Activated naive CD8-positive, alpha-beta T cell treated with anti-CD3 and anti-CD28 coated beads, Interleukin-2, amount 10 ng/mL, durations not matched to agents 7 days and 5 days (primary cell): ENCODE measurements at places on chromosomes 1 and 21. TPM values are rescaled to one million over a fixed set of nuclear protein-coding genes. Genes with fewer than 3 reads are reported as not detected.

The MTOR gene
- 40.7 TPM for total RNA-seq

The DPYD gene
- total RNA-seq = 42.3 TPM

The PIP5K1A gene
- 59.4 TPM for total RNA-seq

The CFAP45 gene
- total RNA-seq = 1.3 TPM

The HES4 gene
- total RNA-seq = 0.60 TPM

The SPATA46 gene
- not detected for total RNA-seq

The CRYAA gene
- not detected for total RNA-seq

The CR1L gene
- not detected for total RNA-seq

The EXOSC10 gene
- 89.1 TPM for total RNA-seq

The SHISAL2A gene
- 27.9 TPM for total RNA-seq

The EPS15 gene
- total RNA-seq = 75.7 TPM

The USP24 gene
- total RNA-seq = 53.8 TPM

The CELA2A gene
- total RNA-seq = not detected
